H54 (cell line): ENCODE measurements at places on chromosomes 16 and 17.

DNA sequence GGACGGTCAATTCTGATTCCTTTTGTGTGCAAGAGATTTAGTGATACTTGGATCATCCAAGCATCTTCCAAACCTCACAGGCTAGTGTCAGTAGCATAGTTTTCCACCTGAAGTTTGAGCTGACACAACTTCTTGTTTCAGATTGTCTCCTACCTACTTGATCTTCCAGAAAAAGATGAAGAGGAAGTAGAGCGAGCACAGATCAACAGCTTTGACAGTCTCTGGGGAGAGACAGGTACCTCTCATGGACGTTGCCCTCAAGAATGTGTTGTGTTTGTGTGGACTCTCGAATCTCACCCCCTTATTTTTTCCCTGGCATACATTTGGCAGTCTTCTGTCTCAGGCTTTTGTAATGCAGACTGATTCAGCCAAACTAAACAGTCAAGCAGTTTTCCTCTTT, 47.4 kb downstream of the CYB561 start:
- DNase-seq = no peak

DNA sequence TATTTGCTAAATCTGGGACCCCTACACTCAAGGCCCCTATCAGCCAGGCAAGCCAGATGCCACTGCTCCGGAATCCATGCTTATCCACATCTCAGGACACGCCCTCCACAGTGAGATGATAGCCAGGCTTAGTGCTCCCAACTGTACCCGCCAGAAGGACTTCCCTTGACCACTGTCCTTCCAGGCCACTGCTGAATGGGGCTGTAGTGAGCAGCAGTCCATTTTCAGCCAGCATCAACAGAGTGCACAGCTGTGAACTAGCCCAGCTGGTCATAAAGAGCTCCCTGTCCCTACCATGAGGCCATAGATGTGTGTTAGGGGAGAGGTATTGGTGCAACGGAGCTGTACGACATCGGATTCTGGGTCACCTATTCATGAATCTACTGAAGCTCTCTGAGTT, 13.0 kb upstream of the MED9 start:
- DNase-seq = no peak

- no peak for DNase-seq
Observed at GRCh38 chr17:19305256-19305655, 57.3 kb downstream of the B9D1 start.

DNA sequence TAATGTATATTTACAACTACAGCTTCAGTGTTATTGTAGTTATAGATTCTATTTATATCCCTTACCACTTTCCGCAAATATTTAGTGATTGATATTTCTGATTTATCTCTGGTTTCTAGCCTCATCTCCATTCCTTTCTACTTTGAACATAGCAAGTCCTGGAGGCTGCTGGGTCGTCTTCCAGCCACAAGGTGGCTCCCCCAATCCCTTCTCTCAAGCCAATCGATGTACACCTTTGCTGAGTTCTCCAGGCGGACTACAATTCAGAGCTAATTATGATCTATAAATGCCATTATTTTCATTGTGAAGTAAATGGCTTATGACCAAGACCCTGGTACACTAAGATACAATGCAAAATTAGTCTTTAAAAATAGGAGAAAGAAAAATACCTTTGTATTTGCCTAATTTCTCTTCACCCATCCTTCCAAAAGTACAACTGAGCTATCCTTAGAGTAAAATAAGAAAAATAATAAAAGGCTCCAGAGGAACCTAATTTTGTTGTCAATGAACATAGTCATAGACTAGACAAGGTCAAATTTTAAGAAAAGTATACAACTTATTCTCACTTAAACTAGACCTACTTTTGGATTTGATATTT, 122.1 kb downstream of the SKAP1 start:
- peak; percentile 32 for DNase-seq

- DNase-seq = no peak
Observed at GRCh38 chr17:73747221-73748002, 103.2 kb upstream of the SDK2 start.

- DNase-seq = no peak
Observed at GRCh38 chr17:50627782-50628601, 6.7 kb upstream of the ABCC3 start.

- no peak for DNase-seq
Observed at GRCh38 chr17:78977997-78978973, 1.4 kb downstream of the LGALS3BP start.

DNA sequence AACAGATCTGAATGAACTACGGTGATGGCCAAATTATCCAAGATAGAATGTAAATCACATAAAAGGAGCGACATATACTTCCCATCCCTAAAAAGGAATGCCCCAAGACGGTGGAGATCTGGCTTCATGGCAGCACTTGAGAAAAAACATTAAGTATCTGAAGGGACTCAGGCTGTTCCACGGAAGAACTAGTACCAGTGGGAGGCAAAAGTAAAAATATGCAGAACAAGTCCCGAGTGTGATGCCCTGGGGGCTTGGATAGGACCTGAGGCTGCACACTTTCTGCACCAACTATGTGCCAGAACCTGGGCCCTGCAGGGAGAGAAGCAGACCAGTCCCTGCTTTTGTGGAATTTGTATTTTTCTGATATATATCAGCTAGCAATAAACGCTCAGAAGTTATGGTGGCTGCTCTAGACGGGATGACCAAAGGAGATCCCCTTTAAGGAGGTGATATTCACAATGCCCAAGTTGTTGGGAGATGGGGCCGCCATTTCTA, 539 bp upstream of the CKLF start:
- DNase-seq = no peak

GRCh38 chr17:77420804-77421629, 280.2 kb downstream of the SEC14L1 start:
- peak; percentile 40 for DNase-seq

DNA sequence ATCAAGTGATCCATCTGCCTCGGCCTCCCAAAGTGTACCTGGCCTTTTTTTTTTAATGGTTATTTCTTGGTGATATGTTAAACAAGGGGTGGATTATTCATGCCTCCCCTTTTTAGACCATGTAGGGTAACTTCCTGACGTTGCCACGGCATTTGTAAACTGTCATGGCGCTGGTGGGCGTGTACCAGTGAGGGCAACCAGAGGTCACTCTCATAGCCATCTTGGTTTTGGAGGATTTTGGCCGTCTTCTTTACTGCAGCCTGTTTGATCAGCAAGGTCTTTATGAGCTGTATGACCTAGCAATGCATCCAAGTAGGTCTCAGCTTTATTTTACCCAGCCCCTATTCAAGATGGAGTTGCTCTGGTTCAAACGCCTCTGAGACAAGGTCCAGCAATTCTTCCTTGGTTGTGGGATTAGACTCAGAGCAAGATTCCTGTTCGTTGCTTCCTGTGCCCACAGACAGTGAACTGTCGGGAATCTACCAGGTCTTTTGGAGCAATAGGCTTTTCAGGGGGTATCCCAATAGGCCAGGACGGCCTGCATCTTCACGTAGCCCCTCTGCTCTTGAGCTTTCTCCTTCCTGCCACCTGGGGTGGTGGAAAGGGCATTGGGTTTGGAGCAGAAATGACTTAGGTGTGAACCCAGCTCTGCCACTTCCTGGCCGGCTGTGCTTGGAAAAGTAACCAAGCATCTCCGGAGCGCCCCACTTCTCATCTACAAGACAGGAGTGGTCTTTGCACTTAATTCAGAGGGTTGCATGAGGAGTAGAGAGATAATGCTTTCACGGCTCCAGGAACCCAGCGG, 52.9 kb upstream of the SEC14L1 start:
- DNase-seq = no peak
